Muscle of arm (tissue), 14 donors: ENCODE measurements at places on chromosomes 6 and 20. TPM values are rescaled to one million over a fixed set of nuclear protein-coding genes. Genes with fewer than 3 reads are reported as not detected.

DNA sequence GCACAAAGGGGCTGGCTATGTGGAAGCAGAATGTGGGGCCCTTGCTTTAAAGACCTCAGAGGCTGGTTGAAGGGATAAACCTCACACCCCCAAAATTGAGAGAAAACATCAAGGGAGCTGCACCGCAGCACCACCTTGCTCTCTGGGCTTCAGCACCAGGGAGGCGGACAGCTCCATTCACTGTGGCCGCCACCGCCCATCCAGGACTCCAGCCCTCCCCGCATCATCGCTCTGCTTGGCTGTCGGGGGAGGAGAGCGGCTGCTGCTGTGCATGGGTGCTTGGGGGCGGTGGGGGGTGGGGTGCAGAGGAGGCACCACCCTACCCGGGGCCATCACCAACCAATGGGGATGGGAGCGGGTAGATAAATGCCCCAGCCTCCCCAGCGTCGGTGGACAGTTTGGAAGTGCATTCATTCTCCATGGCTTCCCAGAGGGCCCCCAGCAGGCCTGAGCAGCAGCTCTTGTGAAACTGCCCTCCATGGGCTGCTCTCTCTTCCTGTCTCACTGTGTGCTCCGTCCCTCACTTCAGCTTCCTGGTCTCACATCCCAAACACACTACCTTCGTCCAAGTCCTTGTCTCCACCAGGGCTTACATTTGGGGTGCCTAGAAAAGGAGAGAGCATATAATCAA is 75.7 kb upstream of the BHLHE23 start:
- peak; percentile 52 for DNase-seq

B3GAT2 gene
- polyA plus RNA-seq, result 3.6 TPM

DNA sequence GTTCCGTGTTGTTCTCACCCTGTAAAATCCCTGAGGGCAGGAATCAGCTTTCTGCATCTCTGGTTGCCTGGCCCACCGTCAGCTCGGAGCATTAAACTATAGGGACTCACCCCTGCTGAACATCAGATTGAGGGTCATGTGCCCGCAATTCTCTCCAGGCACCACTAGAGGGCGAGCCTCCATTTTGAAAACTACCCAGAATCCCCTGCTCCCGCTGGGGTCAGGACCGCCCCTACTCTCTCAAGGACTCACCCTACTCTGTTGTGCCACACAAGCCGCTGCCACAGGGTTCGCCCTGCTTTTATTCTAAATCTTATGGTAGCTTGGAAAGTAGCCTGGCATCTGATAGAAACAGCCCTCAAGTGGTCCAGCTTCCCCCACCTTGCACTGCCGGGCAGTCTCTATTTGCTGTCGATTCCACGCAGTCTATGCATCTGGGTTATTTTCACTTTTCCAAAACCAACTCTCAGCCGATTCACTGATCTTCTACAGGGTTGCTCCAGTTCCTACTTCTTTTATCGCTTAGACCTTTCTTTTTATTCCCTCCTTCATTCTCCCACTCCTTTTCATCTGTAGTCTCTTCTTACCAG is 244.1 kb upstream of the QKI start:
- DNase-seq, result no peak

- DNase-seq, result peak; percentile 39
These were observed 365.2 kb downstream of the SYNE1 start for GRCh38 chr6:152271776-152272464.

C20orf173 gene
- polyA plus RNA-seq, result not detected

- no peak for DNase-seq
These were observed 144.2 kb upstream of the TNFAIP3 start for GRCh38 chr6:137722749-137723272.

GRCh38 chr20:49450281-49450721 is 32.2 kb downstream of the KCNB1 start:
- no peak for DNase-seq
